AG04449 (cell line): ENCODE measurements at places on chromosomes 13 and 19.
A peak's percentile ranks its signal among the peaks of the same experiment; 100 is the strongest.

DNA sequence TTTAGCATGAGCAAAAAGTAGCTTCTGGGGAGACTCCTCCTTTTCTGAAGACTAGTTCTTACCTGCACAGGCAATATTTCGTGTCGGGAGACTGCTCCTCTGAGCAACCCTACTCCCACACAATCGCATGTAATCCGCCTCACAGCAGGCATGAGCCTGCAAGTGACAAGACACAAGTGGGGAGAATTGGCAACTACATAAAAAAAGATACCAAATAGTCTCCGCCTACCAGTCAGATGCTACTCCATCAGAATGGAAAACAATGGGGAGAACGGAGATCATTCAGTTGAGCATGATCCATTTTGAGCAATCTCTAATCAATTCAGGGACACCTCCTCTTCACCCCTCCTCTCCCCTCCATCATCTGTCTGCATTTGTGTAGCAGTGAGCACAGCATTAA, 321.0 kb downstream of the COG6 start:
- no peak for DNase-seq

- DNase-seq: no peak
These were observed 348.1 kb downstream of the FOXO1 start for GRCh38 chr13:40318366-40318765.

DNA sequence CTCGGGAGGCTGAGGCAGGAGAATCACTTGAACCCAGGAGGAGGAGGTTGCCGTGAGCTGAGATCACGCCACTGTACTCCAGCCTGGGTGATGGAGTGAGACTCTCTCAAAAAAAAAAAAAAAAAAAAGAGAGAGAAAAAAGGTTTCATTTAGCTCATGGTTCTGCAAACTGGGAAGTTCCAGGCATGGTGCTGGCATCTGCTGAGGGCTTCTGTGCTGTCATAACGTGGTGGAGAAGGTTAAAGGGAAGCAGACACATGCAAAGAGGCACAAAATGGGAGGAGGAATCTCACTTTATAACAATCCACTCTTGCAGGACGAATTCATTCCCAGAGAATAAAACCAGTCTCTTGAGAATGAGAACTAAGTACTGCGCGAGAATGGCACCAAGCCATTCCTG, 34.9 kb upstream of the SIAH3 start:
- DNase-seq: no peak

DNA sequence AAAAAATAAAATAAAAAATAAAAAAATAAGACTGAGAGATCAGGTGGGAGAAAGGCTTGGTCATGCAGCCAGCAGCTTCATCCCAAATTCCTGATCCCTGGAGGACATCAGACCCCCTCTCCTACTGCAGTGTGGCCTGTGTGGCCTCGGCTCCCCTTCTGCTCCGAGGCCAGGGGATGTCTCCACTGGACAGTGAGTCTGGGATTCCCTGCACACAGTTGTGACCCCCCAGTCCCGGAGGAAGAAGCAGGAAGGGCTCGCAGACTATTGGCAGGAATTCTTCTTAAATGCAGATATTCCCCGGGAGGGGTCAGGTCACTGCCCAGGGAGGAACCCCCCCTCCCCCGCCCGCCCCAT, 41.9 kb downstream of the ZNF627 start:
- DNase-seq: no peak

- DNase-seq: peak; percentile 85
These were observed 67.1 kb downstream of the NUFIP1 start for GRCh38 chr13:44921931-44922758.

- no peak for DNase-seq
These were observed 1.3 kb upstream of the LENG1 start for GRCh38 chr19:54160854-54161253.

DNA sequence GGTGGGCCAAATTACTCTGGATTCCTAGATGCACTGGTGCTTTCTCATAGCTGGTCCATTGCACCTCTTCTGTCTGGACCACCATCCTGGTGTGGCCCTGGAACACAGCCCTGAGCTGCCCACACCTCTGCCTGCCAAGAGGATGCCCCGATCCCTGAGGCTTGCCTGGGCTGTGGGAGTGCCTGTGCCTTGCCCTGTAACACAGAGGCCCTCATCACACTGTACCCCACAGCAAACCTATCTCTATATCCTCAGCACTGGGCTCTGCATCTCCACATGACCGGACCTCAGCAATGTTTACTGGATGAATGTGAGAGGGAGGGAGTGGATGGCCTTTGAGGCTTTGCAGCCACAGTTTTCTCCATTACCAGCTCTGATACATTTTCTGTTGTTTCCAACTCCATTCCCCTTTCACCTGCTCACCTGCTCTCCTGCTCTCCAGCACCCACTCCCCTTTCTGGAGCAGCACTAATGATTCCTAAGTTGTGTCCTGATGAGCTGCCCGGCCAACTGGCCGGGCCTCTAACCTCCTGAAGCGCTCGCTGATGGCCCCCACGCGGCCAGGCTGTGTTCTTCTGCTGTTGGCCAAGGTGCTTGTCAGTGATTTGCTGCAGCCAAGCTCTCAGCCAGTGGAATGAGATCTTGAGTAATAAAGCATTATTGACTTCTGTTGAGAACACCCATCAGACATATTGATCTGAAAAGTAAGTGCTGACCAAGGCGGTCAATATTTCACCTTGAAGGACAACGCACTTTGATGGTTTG, 232.6 kb downstream of the TEX29 start:
- no peak for DNase-seq

DNA sequence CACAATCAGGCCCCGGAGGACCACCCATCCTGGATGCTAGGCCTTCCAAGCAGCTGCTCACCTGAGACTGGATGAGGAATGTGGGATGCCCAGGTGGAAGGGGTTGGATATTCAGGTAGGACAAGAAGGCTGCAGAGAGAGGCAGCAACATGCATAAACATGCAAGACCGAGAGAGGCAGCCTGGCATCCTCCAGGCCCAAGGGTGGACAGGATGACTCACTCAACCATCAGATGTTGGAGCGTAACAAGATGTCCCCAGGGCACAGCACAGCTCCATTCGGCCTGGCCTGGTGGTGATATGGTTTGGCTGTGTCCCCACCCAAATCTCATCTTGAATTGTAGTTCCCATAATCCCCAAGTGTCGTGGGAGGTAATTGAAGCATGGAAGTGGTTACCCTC, 10.0 kb upstream of the CABP5 start:
- DNase-seq: no peak

DNA sequence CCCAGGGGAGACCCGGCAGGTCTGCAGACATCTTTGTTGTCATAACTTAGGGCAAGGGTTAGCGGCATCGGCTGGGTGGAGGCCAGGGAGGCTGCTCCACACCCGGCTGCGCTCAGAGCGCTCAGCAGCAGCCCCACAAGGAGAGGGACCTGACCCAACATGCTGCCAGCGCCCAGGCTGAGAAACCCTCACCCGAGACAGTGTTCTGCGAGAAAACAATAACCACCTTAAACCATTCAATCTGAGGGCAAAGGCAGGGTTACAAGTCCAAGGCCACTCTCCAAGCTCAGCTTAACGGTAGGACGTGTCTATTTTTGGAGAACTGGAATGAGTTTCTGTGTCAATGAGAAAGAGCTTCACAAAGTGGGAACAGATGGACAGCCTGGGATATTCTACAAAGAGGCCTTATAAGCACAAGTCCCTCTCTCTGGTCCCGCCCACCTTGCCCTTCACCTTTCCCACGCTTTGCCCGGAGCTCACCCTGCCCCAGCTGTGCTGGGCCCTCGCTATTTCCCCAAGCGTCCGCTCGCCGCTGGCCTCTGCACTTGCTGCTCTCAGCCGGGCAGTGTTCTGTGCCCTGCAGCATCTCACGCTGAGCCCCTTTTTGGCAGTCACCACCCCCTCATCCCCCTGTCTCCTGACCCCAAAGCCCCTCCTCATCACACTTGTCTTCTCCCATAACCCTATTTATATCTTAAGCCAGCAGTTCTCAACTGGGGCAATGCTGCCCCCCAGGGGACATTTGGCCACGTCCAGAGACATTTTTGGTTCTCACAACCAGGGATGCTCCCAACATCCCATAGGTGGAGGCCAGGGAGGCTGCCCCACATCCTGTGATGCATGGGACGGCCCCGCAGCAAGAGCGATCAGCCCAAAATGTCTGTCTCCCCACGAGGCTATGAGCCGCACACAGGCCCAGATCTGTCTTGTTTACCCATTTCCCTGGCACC, 17.6 kb downstream of the PPP1R12C start:
- DNase-seq: no peak

GRCh38 chr19:10105509-10106099, 558 bp upstream of the PPAN start:
- no peak for DNase-seq

DNA sequence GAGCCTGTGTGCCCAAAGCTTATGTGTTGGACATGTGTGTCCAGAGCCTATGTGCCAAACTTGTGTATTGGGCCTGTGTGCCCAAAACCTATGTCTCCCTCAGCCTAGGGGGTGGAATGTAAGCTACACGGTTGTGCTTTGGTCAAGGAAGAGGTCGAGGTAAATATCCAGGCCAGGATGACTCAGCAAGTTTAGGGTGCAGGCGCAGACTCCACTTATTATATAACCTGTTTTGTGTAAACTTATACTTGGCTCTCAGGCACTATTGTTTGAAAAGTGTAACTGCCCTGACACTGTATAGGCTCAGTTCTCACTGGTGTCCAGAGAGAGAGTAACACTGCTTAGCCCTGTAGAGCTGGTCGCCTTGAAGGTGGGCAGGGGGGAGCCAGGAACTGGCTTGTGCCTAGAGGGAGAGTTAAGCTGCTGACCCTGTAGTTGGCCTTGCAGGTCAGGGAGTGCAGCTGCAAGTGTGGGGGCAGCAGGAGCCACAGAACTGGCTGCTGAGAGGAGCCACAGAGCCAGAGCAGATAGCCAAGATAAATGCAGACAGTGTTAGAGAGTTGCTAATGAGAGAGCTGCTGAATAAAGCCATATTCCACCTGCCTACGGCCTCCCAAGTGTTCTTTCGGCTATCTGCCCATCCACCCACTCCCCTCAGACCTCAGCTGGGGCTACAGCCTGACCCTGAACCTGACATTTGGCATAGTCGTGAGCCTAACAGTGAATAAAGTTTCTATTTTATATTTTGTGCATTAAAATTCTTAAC, 517.2 kb upstream of the SLITRK1 start:
- no peak for DNase-seq

DNA sequence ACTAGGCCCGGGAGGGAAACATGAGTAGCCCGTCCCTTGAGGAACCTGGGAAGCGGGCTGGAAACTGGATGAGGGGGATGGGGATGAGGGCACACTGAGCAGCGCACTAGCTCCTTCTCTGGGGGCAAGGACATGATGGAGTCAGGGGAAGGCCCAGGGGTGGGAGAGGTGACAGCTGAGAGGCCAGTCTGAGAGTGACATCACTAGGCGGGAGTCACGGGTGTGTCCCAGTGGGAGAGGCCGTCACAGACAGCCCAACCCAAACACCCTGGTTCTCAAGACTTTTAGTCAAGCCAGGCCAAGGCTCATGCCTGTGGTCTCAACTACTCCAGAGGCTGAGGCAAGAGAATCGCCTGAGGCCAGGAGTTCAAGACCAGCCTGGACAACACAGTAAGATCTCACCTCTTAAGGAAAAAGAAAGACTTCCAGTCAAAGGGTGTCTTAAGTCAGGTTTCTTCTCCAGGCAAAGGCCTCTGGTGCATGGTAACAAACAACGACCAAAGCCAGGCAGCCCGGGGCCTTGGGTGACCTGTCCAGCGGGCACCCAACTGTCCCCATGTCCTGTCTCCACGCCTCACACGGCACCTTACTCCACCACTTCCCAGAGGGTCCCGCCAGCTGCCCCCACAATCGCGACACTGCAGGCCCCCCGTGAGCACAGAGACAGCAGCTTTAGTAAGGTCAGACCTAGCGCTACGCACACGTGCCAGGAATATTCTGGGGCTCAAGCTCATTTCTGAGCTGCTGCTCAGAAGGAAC, 25.5 kb upstream of the TIMM44 start:
- DNase-seq: no peak

GRCh38 chr19:2336528-2337328, 8.2 kb downstream of the SPPL2B start:
- DNase-seq: no peak

DNA sequence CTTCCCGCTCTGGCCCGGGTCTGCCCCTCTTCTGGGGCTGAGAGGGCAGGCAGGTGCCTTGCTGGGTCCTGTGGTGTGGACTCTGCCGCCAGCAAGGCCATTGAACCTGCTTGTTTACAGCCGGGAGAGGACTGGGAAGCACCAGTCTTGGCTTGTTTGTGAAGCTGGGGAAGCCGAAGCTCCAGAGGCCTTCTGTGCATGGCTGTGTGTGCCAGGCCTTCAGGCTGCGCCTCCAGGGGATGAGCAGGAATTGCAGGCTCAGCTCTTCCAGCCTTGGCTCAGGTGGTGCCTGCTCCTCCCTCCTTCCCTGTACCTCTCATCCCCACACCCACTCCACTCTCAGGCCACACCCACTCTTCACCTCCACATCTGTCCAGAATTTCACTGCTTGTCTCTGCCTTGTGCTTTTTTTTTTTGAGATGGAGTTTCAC, 17.5 kb downstream of the NDUFB7 start:
- DNase-seq: no peak

GRCh38 chr13:51067210-51067701, 43.8 kb downstream of the C13orf42 start:
- no peak for DNase-seq

GRCh38 chr13:59269476-59269875, 894.3 kb downstream of the DIAPH3 start:
- peak; percentile 82 for DNase-seq

GRCh38 chr13:110408286-110408685, 101.2 kb downstream of the COL4A2 start:
- no peak for DNase-seq

GRCh38 chr13:25771202-25771601, 280.6 kb downstream of the SHISA2 start:
- DNase-seq: no peak

GRCh38 chr19:844546-844971, 3.8 kb downstream of the PRTN3 start:
- DNase-seq: no peak

DNA sequence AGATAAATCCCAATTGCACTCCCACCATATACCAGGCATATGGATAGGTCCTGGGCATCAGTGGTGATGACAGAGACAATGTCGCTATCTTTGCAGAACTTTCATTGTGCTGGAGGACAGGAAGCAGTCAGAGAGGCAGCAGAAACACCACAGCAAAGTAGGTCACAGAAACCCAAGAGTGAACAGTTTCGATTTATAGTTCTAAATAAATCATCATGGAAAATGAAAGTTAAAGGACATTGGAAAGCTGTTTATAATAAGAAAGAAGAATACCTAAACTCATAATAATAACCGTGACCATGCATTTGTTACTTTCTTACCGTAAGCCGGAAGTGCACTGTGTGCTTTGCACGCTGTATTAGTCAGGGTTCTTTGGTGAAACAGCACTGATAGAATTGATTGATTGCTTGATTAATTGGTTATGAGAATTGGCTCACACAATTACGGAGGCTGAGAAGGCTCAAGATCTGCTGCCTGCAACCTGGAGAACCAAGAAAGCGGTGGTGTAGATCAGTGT, 38.9 kb downstream of the ALOX5AP start:
- no peak for DNase-seq

DNA sequence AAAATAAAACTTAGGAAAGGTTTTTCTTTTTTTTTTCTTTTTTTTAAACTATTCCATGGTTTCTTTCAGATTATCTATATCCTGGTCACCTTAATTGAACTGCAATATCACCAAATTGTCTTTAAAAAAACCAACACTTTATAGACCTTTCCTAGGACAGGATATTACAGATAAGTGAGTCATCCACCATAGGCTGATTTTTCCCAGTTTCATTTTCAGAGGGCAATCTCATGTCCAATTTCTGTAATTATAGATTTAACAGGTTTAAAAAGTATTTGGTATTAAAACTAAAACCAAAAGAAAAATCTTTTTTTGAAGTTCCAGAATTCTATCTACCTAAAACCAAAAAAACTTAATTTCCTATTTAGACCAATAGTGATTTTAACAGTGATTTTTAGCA, 13.2 kb downstream of the SPART start:
- no peak for DNase-seq
